ENCODE measurements at places on chromosomes 13 and 19.

DNA sequence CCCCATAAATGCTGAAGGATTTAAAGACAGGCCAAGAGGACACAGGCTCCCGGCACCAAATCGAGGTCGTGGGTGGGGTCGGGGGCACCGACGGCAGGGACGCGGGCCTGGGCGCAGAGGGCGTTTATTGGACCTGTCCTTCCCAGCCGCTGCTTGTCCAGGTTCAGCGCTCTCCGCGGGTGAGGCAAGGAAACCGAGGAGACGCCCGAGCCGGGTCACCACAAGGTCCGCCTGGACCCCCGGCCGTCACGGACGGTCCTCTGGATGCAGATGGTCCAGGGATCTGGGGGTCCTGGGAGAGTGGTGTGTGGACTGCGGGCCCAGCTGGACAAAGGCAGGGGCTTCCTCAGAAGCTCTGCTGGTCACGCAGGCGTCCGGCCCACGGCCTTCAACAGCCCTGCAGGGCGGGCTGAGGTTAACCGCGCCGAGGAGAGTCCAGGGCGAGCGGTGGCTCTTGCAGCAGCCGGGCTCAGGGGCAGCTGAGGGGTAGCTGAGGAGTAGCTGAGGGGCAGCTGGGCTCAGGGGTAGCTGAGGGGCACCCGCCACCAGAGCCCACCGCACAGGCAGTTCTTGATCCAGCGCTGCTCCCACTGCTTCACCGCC, 8.5 kb downstream of the CFD start:
- no peak for DNase-seq

DNA sequence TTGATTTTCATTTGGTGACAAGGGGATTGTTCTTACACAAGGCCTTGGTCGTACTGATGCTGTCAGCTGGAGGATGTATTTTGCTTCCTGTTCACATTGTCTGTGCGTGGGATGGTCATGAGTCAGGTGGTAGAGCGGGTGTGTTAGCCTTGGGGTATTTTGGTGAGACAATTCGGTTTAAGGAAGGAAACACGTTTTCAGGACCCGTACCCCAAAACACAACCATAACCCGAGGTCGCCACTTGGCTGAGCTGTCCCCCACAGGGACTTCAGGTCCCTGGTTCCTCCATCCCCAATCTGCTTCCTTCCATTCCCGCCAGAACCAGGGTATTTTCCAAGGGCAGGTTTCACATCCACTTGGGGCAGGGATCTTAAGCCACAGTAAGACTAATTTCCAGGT, 15.0 kb downstream of the MYO9B start:
- no peak for DNase-seq

- no peak for DNase-seq
Measured at GRCh38 chr19:1057176-1057855, 9.7 kb upstream of the ARHGAP45 start.

DNA sequence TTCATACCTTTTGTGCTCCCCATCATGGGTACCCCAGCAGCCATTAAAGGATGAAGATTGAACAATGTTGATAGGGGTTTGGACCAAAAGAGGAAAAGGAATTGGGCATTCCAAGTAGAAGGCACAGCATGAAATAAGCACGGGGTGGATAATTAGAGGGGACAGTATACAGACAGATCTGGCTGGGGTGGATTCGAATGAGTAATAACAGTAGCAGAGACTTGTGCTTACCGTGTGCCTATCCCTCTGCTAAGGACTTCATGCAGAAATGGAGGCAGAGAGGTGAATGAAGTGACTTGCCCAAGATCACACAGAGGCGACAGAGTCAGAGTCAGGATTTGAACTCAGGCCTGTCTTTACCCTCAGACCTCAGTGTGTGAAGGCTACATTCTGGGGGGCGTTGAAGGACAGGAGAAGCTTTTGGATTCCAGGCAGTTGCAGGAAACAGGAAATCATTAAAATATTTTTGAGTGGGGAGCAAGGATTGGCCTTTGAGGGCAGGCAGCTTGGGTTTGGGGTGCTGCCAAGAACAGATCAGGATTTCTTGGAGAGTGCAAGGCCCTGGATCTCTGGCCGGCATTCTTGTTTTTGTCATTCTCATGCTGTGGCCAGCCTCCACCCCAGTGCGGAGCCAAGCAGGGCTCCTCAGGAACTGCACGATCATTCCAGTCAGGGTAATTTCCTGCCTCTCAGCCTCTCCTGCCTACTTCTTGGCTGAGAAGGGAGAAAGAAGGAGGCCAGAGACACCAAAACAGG, 18.7 kb downstream of the PAF1 start:
- no peak for DNase-seq

GRCh38 chr19:23528376-23528775, 133.1 kb upstream of the ZNF91 start:
- no peak for DNase-seq

GRCh38 chr19:49544154-49544553, 16.4 kb downstream of the RCN3 start:
- no peak for DNase-seq

- no peak for DNase-seq
Measured at GRCh38 chr13:44903574-44903985, 85.7 kb downstream of the NUFIP1 start.

DNA sequence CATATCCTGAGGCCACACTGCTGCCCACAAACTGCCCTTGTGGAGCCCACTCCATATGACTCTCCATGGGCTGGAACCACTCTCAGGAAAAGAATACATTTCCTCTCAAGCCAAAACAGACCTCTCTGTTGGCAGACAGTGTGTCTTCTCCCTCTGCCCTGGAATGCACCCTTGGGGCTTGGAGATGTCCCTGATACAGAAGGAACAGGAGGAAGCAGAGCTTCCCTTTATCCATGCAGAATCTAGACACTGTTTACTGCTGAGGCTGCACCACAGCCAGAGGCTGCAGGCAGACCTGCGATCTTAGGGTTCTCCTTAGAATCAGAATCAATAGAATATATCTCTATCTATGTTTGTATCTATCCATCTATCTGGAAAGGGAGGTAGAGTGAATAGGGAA, 26.8 kb upstream of the CYP4F8 start:
- DNase-seq, result no peak

- no peak for DNase-seq
Measured at GRCh38 chr19:2560369-2560768, 84.4 kb downstream of the GADD45B start.

DNA sequence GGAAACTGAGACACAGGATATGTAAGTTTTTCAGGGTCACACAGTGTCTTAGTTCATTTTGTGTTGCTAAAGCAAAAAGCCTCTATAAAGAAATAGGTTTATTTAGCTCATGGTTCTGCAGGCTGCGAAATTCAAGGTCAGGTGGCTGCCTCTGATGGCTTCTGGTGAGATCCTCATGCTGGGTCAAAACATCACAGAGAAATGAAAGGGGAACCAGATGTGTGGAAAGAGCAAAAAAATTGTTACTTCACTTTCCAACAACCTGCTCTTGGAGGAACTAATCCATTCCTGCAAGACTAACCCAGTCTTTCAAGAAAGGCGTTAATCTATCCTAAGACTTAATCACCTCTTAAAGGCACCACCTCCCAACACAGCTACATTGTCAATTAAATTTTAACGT, 64.2 kb upstream of the UBL3 start:
- DNase-seq, result no peak

GRCh38 chr13:48615049-48615448, 38.7 kb upstream of the CYSLTR2 start:
- no peak for DNase-seq

DNA sequence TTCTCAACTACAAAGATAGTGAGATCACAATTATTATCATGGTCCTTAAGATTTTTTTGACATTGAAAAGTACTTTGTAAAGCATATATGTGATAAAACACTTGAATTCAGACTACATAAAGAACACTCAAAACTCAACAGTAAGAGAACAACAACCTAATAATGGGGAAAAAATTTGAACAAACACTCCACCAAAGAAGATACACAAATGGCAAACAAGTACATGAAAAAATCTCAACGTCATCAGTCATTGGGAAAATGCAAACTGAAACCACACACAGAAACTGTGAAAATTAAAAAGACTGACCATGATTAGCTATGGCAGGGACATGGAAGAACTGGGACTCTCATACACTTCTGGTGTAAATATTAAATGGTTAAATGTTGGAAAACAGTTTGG, 70.9 kb downstream of the SPRYD7 start:
- DNase-seq, result no peak

DNA sequence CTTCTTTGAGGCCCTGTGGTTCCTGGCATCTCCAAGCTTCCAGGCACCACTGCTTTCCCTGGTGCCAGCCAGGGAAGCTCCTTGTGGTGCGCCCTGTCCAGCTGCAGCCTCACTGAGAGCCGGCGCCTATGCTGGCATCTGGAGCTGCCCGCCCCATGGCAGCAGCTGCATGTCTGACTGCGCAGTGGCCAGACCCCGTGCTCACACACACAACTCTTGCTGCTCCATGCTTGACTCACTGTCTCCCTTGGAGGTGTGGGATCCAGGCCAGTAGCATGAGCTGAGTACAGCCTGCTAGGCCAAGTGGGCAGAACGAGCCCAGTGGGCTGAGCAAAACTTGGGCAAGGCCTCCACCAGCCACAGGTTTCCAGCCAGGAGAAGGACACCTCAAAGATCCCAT, 11.5 kb upstream of the SUPT20H start:
- no peak for DNase-seq

GRCh38 chr13:77034881-77035280, 7.9 kb upstream of the FBXL3 start:
- no peak for DNase-seq

DNA sequence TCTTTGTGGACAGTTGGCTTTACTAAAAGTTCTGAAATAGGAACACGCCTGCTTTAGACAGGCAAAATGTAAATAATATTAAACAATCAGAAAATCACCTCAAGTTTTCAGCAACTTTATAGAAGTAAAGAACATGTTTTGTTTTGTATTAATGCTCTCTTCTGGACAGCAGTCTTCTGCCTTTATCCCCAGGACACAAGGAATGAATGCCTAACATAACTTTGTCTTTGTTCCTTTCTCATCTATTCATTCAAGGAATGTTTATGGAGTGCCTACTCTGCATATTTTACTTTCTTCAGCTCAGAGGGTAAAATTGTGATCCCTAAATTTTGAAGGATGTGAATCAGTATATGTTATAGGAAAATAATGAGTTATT, 325.4 kb downstream of the FOXO1 start:
- DNase-seq, result no peak

- no peak for DNase-seq
Measured at GRCh38 chr13:27660511-27660910, 38.8 kb downstream of the POLR1D start.

- DNase-seq, result no peak
Measured at GRCh38 chr19:52889931-52890330, 7.5 kb downstream of the ZNF320 start.

DNA sequence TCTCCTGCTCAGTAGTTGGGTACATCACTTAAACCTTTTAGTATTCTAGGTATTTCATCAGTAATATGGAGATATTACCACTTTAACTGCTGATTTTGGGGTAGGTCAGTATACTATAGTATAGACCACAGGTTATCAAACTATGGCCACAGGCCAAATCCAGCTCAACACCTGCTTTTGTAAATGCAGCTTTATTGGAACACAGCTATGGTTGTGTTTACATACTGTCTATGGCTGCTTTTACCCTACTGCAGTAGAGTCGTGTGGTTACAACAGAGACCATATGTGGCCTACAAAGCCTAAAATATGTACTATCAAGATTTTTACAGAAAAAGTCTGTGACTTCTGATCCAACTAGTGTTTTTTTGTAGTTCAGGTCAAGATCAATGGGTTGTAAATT, 10.3 kb downstream of the COG6 start:
- no peak for DNase-seq

DNA sequence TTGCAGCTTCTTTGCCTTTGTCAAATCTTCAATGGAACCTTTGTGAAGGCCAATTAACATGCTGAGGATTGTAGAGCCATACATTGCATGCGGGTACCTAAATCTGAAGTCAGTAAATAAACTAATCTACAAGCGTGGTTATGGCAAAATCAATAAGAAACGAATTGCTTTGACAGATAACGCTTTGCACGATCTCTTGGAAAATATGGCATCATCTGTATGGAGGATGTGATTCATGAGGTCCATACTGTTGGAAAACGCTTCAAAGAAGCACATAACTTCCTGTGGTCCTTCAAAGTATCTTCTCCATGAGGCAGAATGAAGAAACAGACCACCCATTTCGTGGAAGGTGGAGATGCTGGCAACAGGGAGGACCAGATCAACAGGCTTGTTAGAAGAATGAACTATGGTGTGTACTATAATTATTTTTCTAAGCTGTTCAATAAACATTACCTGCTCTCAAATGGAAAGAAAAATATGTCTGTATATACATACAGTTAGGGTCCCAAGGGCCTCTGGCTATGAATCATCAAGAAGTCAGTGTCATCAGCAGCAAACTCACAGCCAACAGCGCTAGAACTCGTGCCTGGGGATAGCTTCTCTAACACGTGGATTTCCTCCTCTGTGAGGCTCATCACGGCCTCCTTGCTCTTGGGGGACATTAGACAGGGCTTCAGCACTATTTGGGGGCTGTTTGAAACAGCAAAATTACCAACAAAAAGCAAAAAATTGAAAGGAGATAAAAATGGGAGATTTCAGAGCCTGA, 2.9 kb upstream of the CD70 start:
- DNase-seq, result no peak

DNA sequence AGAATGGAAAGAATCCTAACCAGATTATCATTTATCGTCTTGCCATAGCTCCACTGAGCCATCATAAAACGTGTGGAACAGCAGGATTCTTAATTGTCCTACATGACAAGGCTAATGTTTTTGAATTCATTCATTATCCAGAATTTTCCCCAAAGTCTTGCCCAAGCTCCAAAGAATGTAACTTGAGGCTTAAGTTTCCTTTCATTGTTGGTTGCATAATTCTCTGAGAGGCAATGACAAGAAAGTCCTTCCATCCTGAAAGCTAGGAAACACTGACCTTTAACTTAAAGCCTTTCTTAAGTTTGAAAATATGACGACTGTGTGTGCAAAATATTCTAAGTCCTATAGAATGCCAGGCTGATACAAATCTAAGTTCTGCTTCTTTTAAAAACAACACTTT, 546.1 kb downstream of the SUCLA2 start:
- no peak for DNase-seq
